Stimulated activated CD4-positive, alpha-beta T cell treated with anti-CD3 and anti-CD28 coated beads, Interleukin-4, amount 100 ng/mL, for 4 hours (primary cell): ENCODE measurements at places on chromosomes 5 and 9.

GRCh38 chr9:99425923-99426842, 204.1 kb downstream of the SEC61B start:
- no peak for DNase-seq

DNA sequence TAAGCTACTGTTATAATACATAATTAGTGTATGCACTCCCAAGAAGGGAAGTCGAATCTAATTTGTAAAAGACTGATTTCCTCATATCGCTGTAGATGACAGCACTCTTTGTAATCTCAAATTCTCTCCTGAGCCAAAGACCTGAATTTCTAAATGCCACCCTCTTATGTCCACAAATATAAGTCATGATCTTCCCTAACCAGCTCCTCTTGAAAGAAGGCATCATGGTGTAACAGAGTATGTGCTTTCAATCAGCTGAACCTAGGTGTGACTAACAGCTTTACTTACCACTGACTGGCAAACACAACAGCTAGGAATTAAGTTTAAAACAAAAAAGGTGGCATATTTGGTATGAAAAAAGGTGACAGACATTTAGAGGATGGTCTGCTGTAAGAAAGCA, 34.0 kb upstream of the CTNNAL1 start:
- DNase-seq, result no peak

- DNase-seq, result no peak
These were observed 488.5 kb downstream of the NR2F1-AS1 start for GRCh38 chr5:93092349-93093105.

DNA sequence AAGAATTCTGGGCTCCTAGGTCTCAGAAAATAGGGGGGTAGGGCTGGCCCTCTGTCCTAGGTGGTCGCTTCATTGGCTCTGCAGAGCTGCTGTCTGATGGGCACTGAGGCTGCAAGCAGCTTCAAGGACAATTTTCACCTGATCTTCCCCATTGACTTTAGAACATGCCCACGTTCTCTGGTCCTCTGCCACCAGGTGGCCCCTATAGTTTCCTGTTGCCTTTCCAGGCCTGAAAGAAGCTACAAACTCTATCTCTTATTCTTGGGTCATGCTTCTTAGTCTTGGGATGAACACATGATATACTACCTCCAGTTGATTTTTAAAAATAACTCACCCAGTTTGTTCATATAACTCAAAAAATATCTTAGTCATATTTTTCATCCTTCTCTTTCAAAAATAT, 26.3 kb downstream of the SPZ1 start:
- DNase-seq, result peak; percentile 18

DNA sequence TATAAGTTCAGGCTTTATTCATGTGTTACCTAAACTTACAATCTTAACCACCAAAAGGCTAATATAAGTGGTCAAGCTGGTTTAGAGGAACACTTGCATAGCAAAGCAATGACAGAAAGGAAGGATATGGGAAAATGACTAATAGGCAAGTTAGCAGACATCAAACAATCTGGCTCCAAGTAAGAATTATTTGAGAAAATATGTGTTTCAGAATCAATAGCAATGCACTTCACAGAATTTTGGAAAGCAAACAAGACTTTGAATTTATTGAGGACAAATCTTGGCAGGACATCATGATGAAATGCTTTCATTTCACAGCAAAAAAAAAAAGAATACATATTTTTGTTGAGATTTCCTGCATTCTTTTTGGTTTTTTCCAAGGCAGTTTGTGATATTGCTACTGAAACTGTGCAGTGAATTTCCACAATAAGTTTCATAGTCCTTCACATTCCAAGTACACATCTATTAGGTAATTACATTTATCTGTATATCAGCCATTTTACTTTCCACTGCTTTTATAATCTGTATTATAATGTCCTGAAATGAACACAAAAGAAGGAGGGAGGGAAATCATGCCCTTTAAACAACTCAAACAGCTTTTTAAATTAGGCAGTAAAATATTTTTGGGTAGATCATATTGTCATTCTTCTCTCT, 417.9 kb downstream of the NR2F1-AS1 start:
- no peak for DNase-seq

DNA sequence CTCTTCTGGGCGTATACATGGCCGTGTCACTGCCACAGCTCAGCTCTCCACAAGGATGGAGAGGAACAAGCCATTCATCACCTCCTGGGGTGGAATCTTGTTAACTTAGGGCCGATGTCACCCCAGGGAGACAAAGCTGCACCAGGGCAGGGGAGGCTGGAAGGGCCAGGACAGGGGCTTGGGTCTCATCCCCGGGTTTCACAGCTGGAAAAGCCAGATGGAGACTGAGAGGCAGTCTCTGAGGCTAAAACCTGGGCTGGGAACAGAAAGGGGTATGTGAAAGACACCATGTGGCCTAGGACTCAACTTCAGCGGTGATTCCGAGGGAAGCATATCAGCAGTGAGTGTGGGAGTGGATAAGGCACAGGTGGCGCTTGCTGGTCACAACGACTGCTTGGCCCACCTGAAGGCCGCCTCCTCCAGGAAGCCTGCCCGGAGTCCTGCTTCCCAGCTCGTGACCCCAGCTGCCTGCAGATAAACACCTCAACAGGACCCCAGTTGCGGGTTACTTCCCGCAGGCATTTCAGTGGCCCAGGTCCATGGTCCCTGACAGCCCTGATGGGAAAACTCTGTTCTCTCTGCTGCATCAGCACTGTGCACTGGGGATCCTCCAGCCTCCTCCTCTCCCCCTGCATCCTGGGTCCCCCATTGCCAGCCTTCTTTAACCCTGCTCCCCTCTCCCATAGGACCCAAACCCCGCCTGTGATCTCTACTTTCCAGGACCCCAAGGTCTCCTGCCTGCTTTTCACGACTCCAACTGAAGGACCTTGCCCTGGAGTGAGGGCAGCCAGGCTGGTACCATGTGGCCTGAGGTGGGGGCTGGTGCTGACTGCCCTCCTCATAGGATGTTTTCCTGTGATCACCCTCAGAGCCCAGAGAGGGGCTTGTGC, 51.7 kb upstream of the FCN1 start:
- no peak for DNase-seq

DNA sequence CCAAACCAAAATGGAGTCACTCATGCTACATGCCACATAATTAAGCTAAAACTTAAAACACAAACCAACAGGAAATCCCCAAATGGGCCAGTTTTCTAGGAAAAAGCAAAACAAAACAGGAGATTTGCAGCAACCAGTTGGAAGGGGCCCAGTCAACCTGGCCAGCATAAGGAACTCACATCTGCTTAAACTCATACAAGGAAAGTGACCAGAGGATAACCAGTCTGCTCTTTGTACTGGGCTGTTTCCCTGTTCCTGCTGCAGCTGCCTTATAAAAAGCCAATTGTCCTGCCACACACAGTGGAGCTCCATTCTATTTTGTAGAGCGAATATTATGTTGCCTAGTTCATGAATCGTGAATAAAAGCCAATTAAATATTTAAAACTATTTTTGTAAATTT, 29.5 kb upstream of the PTPDC1 start:
- DNase-seq, result no peak

GRCh38 chr9:109894473-109894872, 114.5 kb downstream of the PALM2AKAP2 start:
- no peak for DNase-seq

- DNase-seq, result no peak
These were observed 11.8 kb downstream of the NR5A1 start for GRCh38 chr9:124495126-124496074.
